ENCODE measurements at places on chromosomes 2 and 18. TPM values are rescaled to one million over a fixed set of nuclear protein-coding genes. Genes with fewer than 3 reads are reported as not detected.
A peak's percentile ranks its signal among the peaks of the same experiment; 100 is the strongest.

DNA sequence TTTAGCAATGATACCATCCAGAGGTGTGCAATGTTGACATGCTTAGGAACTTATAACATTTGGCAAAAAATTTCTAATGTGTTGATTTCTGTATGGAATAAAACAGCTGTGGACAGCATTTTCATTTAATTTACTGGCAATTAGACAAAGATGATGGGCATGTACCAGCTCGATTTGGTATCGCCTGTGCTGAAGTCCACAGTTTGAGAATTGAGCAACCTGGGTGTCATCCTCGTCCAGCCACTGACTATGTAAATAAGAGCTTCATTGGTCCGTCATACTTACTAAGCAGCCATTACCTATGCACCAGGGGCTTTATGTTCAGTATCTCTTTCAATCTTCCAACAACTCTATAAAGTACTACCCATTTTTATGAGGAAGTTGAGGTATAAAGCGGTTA is 24.6 kb upstream of the ACAA2 start:
- H3K4me1 ChIP-seq: no peaks in the 10 kb centered on the region
- no peak overlapping the region for H3K4me3 ChIP-seq
- H3K36me3 ChIP-seq: no peaks in the 10 kb centered on the region
- no peak for DNase-seq
- no peak overlapping the region for H3K27ac ChIP-seq

- no peak overlapping the region for H3K4me3 ChIP-seq
- H3K27me3 ChIP-seq: no peaks in the 10 kb centered on the region
- no peak overlapping the region for H3K27ac ChIP-seq
- no peaks in the 10 kb centered on the region for H3K4me1 ChIP-seq
- no peak for DNase-seq
- H3K36me3 ChIP-seq: no peaks in the 10 kb centered on the region
Measured at GRCh38 chr18:37451239-37451825, 114.3 kb downstream of the CELF4 start.

DNA sequence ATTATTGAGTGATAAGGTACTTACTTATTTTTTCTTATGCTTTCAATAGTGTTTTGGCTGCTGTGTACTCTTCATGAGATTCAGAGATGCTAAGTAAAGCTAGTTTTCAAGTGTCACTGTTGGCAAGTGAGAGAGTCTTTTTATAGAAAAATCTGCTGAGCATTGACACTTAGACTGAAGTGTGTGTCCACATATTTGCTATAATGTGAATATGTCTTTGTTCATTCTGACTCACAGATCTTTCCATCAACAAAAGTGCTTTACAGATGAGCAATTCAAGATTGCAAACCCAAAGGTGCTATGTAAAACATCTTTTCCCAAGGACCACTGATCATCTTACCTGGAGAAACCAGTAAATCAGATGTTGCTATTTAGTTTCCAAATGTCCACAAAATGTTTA is 410.6 kb upstream of the FIGN start:
- H3K27me3 ChIP-seq: no peaks in the 10 kb centered on the region
- no peak overlapping the region for H3K4me3 ChIP-seq
- no peaks in the 10 kb centered on the region for H3K36me3 ChIP-seq
- H3K27ac ChIP-seq: no peak overlapping the region
- DNase-seq: no peak

DNA sequence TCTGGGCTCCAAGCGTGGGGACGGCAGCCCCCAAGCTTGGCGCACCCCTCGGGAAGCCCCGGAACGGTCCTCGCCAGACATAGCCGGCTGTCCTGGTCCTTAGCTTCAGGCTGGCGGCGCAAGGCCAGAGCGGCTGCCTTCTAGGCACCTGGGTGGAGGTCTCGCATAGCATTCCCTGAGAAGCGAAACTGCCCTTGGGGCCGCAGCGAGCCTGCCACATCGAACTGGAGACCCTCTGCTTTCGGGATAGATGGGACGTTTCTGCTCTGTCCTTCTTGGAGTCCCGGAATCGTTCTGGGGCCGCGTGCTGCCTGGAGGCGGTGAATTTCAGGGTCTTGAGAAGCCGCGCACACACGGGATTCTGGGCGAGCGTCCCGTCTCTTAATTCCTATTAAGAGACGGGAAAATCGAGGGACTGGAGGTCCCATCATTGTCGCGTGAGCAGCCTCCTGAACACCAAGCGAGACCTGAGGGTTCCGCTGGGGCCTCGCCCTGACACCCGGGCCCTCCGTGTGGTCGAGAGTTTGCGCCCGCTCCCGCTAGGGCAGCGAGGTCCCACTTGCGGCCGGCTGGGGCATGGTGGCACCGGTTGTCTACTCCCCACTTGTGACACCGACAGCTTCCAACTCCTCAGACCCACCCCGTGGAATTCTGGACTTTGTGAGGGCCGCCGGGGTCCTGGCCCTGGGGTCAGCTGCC is 9.7 kb upstream of the EN1 start:
- H3K4me1 ChIP-seq: peaks cover 34% of the 10 kb centered on the region
- H3K36me3 ChIP-seq: no peaks in the 10 kb centered on the region
- no peak overlapping the region for H3K27ac ChIP-seq
- peaks cover 80% of the 10 kb centered on the region for H3K27me3 ChIP-seq

- H3K4me3 ChIP-seq: no peak overlapping the region
- H3K36me3 ChIP-seq: peaks cover 1% of the 10 kb centered on the region
- H3K4me1 ChIP-seq: peaks cover 27% of the 10 kb centered on the region
- no peak for DNase-seq
Measured at GRCh38 chr18:10522574-10522973, 3.3 kb upstream of the NAPG start.

DNA sequence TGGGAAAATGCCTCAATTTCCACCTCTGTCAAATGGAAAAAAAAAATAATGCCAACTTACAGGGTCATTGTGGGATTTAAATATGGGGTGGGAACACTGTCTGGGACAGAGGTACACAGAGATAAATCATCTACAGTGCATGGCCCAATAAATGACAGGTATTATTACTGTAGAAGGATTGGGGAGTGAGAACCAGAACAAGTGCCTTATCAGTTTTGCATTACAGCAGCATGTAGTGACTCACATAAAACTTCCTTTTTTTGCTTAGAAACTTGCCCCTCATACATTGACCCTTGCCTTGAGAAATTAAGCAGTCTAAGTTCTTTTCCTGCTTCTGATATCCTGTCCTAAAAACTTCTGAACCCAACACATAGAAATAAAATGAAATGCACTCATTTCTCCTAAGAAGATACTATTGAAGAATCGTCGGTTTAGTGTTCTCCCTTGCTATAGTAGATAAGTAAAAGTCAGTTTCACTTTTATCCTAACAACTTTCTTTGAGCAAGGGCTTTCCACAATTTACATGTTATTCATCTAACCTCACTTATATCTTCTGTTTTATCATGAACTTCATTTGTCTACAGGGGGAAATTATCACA is 121.0 kb upstream of the HAAO start:
- peaks cover 16% of the 10 kb centered on the region for H3K4me1 ChIP-seq
- peaks cover 6% of the 10 kb centered on the region for H3K27me3 ChIP-seq
- H3K36me3 ChIP-seq: no peaks in the 10 kb centered on the region
- no peak overlapping the region for H3K27ac ChIP-seq
- H3K4me3 ChIP-seq: peak overlapping the region; percentile 11

Gene GPR17
- total RNA-seq: not detected

DNA sequence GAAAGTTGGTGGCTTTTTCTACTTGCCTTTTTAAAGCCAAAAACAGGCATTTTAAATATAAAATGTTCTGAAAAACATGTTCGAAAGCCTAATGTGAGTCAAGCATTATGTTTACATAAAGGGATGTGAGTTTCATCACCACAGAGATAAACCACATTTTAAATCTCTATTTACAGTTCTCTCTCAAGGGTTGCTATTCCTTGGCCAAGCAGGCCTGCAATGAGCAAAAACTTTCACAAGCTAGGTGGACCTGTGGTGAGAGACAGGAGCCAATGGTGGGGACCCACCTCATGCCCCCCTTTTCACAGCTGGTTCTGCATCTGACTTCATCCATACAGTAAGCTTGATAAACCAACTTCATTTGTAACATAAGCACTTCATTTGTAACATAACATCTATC is 65.1 kb downstream of the CUL3 start:
- H3K27ac ChIP-seq: peak overlapping the region; percentile 66
- peaks cover 67% of the 10 kb centered on the region for H3K4me1 ChIP-seq
- peak; percentile 70 for DNase-seq
- H3K4me3 ChIP-seq: peak overlapping the region; percentile 23
- H3K36me3 ChIP-seq: peaks cover 5% of the 10 kb centered on the region
- H3K27me3 ChIP-seq: no peaks in the 10 kb centered on the region

Gene PRADC1
- 15.0 TPM for total RNA-seq

DNA sequence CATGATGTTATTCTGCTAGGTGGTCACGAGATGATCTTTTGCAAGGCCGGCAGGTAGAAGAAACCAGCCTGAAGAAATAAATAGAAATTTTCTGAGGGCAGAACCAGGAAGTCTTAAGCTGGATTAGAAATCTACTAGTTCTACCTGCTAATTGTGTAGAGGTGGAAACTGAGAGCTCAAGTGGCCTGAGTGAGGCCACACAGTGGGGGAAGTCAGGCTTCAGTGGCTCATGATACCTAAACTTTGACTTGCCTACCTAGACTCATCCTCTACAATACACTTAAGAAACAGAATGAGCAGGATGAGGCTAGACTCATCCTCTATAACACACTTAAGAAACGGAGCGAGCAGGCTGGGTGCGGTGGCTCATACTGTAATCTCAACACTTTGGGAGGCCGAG is 134.9 kb upstream of the NDUFV2 start:
- H3K27me3 ChIP-seq: no peaks in the 10 kb centered on the region
- H3K4me3 ChIP-seq: no peak overlapping the region
- no peaks in the 10 kb centered on the region for H3K36me3 ChIP-seq
- no peaks in the 10 kb centered on the region for H3K4me1 ChIP-seq
- H3K27ac ChIP-seq: no peak overlapping the region

DNA sequence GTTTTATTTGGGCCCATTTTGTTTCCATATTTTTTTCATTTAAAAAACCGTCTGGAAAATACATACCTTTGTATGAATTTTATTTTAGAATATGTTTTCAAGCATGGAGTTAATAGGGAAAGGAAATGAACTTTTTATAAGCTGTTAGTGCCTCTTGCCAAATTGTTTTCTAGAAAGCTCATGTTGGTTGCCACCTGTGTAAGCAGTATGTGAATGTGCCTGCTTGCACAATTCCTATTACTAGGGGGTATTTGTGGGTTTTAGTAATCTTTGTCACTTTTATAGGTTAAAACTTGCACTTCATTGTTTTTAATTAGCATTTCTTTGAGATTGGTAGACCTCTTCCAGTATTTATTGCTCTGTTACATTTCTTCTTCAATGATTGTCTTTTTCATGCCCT is 107.3 kb downstream of the TANC1 start:
- no peaks in the 10 kb centered on the region for H3K36me3 ChIP-seq
- H3K4me1 ChIP-seq: no peaks in the 10 kb centered on the region
- H3K27ac ChIP-seq: no peak overlapping the region
- no peak for DNase-seq
- no peaks in the 10 kb centered on the region for H3K27me3 ChIP-seq
- H3K4me3 ChIP-seq: no peak overlapping the region
